Stimulated activated CD4-positive, alpha-beta T cell treated with anti-CD3 and anti-CD28 coated beads, Interleukin-4, amount 100 ng/mL, for 4 hours (primary cell): ENCODE measurements at places on chromosomes 2 and 18.

- DNase-seq = no peak
Observed at GRCh38 chr2:216633616-216634369, 573 bp downstream of the IGFBP2 start.

- DNase-seq = no peak
Observed at GRCh38 chr18:6994771-6995430, 122.7 kb downstream of the LAMA1 start.

DNA sequence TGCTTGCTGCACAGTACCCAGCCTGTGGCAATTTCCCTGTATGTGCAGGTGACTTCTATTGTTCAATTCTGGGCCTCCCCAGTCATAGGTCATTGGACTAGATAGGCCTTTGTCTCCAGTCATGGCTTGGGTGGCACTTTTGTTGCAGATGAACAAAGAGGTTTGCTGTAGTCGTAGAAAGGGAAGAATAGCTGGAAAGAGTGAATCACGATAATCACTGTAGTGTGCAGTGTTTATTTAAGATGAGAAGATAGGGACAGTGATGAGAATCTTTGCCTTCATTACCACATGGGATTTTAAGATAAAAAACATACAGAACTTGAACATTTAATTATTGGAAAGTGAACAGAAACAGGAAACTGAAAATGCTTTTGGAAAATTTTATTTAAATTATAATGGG is 156.1 kb upstream of the CYRIA start:
- DNase-seq = no peak

GRCh38 chr2:181264001-181264400 is 193.2 kb upstream of the ITGA4 start:
- no peak for DNase-seq

DNA sequence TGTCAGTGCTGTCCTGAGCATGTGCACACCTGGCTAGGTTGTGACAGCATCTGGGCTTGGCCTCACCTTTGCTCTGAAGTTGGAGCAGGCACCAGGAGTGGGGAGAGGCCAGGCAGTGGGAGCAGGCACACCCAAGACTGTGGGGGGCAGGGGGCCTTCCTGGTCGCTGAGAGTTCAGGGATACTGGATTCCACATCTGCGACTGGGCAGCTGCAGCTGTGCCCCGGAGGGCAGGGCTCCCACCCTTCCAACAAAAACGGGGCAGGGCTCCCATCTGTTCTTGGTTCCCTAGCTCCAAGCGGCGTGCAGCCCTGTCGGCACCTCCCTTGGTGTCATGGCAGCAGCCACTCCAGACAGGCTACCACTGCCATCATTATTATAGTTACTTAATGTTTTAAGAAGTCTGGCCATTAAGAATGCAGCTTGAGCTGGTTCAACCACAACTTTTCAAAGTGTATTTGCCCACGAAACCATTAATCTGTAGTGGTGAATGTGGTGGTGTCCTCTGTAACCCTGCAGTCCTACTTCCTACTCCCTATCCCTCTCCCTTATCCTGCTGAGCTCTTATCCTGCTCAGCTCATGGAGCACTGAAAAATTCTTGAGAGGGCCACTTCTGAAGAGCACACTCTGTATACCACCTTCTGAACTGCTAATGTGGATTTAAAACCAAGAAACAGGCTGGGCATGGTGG is 48.0 kb upstream of the RAB1A start:
- no peak for DNase-seq

DNA sequence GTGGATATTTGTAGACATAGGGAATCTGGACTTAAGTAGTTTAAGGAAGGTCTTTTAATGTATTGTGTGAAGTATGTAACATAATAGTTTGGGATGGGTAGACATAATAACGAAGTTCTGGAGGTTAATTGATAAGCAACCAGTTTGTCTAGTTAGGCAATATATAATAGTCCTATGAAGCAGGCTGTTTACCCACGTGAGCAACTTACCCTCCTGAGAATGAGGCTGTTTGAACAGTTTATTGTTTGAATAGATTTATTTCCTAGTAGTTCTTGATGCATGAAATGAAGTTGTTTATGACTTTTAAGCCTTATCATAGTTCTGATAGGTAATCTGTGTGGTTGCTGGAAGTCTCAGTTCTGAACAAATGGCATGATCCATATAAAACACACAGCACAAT is 361.5 kb downstream of the GALNT13 start:
- no peak for DNase-seq

DNA sequence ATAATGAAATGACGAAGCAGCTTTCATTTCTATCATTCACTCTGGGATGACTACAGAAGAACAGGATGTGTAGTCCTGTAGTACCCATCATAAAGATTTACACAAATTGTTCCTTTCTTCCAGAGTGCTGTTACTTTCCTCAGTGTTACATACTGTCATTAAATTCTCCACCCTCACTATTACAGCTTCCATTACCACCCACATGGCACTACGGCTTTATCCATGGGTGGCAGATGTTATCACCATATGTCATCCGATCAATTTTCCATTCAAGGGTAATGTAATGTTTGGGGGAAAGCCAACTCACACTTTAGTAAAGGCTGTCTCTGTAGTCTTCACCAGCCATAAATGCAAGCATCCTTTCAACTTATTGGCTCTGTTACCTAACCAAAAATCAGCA is 7.1 kb upstream of the CSRNP3 start:
- DNase-seq = no peak

DNA sequence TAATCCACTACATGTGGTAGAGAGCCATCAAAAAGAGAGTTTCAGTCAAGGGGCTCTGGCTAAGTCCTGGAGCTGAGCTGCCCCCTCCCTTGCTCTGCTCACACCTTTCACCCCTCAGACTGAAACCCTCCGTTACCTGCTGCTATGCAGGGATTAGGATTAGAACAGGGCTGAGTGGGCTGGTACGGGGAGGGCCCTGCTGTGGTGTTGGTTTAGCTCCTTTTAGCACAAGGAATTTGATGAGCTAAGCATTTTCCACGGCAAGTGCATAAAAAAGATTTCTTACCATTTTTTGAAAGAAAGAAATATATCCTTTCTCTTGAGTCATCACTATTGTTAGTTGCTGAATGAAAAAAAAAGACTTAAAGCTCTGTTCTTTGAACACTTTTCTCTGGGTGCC is 46.3 kb downstream of the TCF7L1 start:
- no peak for DNase-seq

DNA sequence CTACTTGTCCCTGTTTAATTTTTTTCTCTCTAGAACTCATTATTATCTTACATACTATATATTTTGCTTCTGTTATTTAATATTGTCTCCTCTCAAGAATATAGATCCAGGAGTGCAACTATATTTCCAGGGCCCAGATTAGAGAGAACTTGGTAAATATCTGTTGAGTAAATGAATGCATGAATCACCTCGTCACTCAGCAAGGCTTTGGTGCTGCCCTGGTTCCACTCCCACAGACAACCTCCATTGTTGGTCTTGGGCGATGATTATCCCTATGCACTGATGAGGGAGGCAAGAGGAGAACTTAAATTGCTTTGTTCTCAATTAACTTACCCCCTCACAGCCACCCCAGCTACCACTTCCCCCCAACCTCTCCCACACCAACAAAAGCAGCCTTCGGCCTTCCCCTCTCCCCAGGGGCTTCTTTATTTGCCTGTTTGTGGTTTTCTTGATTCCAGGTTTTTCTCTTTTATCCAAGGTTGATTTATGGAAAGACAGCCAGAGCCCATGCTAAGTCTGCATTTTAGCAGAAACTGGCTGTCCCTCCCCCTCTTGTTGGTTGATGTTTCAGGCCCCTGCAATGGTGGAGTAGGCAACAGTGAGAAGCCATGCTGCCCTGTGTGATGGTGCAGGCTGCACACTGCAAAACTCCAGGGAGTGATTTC is 17.0 kb upstream of the DIPK1C start:
- DNase-seq = no peak

DNA sequence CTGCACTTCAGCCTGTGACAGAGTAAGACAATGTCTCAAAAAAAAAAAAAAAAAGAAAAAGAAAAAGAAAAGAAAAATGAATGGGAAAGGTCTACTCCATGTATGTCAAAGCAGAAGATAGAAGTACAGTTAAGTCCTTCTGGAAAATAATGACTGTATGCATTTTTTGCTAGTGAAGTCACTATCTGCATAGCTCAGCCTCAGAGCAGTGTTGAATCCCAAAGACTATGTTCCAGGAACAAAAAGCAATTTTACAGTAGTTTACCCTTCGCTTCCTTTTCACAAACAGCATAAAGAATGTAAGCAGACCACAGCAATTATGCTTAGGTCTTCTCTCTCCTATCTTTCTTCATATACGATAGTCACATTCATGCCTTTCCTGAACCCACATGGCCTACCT is 497.4 kb downstream of the CMPK2 start:
- no peak for DNase-seq

DNA sequence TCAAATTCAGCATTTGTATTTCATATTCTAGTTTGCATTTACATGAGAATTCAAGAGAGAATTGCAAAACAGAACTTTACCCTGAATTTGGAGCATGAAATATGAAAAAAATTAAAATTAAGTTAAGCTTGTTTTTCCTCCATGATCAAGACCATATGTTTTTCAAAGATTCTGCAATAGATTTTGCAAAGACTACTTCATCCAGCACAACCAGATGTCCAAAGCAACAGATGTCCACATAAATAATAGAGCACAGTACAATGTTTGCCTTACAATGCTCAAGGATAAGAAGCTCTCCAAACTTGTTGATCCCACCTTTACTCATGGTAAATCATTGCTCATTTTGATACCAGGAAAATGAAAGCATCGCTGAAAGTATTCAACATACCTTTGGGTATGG is 25.6 kb downstream of the FAP start:
- no peak for DNase-seq

GRCh38 chr2:72562451-72563153 is 263.2 kb downstream of the EXOC6B start:
- DNase-seq = no peak

DNA sequence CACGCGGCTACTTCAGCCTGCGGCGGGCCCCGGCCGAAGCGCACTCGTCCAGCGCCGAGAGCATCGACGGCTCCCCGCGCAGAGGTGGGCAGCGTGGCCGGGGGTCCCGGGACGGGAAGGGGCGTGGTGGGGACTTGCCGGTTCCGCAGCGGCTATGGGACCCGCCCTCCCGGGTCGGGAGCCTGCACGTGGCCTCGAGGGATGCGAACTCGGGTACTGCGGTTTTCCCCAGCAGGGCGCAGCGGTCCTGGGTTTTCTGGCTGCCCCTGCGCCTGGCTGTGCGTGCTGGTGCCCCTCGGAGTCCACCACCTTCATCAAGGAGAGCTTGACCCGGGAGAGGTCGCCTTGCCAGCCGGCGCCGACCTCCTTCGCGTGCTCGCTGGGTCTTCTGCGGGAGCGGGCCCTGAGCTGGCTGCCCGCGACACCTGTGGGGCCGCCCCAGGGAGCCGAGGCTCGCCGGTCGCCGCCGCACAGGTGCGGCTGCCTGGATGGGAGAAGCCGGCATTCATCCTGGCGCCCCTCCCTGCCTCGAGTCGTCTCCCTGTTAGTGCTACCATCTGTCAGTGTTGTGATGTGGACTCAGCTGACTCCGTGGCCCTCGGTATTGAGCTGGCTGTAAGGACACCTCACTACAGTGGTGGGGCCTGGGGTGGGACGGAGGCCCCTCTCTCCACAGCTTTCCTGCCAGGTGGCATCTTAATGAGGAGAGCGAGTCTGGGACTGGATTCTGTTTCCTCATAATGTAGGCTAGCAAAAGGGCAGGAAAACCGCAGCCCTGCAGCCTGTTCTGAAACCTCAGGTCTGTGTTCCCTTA is 177.3 kb downstream of the AGAP1 start:
- DNase-seq = no peak

DNA sequence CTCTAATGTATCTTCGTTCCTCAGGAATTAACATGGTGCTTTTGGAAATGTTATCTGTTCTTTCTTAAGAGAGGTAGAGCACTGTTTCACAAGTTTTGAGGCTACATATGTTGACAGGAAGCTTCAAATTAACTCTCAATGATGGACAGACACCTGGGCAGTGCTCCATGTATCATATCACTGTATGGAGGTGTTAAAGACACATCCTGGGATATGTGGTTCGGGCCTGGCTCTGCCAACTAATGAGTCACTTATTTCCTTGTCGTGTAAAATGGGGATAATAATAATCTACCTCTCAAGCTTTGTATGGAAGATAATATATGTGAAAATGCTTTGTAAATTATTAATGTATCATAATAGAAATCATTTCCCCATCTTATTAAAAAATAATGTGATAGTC is 90.2 kb downstream of the PARD3B start:
- no peak for DNase-seq

DNA sequence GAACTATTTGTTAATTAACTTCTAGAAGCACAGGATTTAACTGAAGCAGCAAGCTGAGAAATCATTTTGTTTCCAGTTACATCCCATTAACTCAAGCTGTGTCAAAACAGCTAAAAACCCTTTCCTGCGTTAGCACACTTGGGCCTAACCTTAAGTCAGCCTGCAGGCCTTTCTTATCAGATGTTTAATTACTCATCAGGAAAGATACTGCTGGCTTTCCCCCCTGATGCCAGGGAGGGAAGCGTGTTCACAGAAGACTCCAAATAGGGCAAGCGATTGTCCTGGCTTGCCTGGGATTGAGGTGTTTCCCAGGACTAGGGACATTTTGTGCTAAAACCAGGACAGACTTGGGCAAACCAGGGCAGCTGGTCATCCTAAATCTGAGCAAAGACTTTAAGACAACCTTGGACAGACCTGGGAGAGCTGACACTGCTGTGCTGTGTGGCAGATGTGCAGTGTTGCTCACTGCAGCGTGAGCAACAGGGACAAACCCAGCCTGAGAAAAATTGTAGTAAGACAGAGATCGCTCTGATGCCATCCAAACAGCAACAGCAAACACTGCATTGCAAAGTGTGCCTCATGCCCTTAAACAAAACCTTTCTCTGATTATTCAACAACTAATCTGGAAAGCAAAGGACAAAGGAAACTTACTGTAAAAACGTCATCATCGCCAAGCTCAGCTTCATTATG is 100.9 kb downstream of the SPRED2 start:
- no peak for DNase-seq

DNA sequence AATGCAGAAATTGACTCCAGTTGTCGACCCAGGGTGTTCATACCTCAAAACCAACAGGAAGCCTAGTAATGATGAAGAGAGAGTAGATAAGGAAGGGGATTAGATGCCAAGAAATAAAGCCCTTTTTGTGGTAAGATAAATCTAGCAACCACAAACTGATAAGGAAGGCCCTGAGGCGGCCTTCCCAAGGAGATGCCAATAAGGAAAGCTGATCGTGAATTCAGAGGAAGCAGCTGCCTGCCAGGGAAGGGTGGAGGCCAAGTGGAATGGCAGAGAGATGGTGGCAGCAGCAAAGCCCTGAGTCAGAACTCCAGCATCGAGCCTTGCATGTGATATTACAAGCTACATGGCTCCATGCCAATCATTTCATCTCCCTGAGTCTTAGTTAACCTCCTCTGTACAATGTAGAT is 126.3 kb downstream of the IRS1 start:
- no peak for DNase-seq

GRCh38 chr2:168604252-168604651 is 148.2 kb downstream of the CERS6 start:
- DNase-seq = no peak

GRCh38 chr18:72555968-72556367 is 11.8 kb upstream of the CBLN2 start:
- no peak for DNase-seq

DNA sequence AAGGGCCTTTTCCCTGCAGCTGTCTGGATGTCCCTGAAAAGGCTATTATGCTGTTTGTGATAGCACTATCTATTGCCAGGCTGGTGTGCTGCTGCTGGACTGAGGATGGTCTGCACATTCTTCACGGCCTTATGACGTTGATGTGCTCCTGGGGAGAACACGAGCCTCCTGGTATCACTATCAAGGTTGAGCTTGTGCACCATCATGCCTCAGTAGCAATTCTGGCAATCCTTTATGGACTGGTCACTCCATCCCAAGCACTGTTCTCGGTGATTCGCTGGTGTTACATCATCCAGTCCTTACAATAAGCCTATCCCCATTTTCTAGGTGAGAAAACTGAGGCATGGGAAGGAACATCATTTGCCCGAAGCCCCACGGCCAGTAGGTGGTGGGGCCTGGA is 18.2 kb upstream of the CCBE1 start:
- DNase-seq = no peak
